ENCODE measurements at places on chromosomes 4 and X.

GRCh38 chrX:33160273-33160672, 51.1 kb downstream of the DMD start:
- DNase-seq = no peak

- DNase-seq = no peak
Observed at GRCh38 chr4:104756837-104757236, 262.1 kb upstream of the CXXC4 start.

DNA sequence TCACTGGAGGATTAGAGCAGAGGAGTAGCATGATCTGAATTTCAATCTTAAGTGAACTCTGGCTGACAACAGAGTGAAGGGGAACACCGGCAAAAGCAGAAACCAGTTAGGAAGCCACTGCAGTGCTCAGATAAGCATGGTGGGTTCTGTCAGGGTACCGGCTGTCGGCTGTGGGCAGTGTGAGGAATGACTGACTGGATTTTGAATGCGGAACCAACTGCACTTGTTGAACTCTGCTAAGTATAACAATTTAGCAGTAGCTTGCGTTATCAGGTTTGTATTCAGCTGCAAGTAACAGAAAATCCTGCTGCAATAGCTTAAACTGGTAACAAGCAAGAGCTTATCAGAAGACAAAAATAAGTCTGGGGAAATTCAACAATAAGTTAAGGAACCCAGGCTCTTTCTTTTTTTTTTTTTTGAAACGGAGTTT, 5.2 kb downstream of the HTT start:
- DNase-seq = no peak

GRCh38 chr4:135256111-135256510, 1054.5 kb upstream of the PABPC4L start:
- DNase-seq = no peak

GRCh38 chrX:154383359-154384283, 4.5 kb downstream of the EMD start:
- no peak for DNase-seq

DNA sequence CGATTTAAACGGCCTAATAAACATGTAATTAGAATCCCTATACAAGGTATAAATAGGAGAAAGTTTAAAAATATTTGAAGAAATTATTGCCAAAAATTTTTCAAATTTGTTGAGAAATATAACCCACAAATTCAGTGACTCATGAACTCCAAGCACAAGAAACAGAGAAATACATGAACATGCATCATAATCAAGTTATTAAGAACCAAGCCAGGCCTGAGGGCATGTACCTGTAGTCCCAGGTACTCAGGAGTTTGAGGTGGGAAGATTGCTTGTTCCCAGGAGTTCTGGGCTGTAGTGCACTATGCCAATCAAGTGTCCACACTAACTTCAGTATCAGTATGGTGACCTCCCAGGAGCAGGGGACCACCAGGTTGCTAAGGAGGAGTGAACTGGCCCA, 341.9 kb downstream of the CAMK2D start:
- DNase-seq = no peak

Measured in CD4-positive, alpha-beta T cell (primary cell).